GOT3 (cell line): ENCODE measurements at places on chromosomes 6 and 20.

GRCh38 chr6:138339024-138339423 is 38.7 kb upstream of the SMIM28 start:
- no peak for DNase-seq

- DNase-seq, result no peak
These were observed 27.9 kb upstream of the SYNCRIP start for GRCh38 chr6:85670573-85670972.

GRCh38 chr6:121236984-121237383 is 97.3 kb downstream of the TBC1D32 start:
- no peak for DNase-seq

DNA sequence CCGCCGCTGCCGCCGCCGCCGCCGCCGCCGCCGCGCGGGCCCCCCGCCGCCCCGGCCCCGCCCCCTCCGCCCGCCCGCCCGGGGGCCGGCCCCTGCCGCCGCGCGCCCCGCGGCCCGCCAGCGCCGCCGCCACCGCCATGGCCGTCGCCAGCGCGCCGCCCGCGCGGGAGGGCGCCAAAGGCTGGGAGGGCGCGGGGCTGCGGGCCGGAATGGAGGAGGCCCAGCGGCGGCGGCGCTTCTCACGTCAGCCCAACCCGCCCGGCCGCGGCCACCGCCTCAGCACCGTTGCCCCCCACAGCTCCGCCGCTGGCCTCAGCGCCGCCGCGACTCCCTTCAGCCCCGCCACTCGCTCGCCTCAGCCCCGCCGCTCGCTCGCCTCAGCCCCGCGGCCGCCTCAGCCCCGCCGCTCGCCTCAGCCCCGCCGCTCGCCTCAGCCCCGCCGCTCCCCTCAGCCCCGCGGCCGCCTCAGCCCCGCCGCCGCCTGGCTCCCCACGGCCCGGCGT is 258 bp downstream of the PHF10 start:
- no peak for DNase-seq

DNA sequence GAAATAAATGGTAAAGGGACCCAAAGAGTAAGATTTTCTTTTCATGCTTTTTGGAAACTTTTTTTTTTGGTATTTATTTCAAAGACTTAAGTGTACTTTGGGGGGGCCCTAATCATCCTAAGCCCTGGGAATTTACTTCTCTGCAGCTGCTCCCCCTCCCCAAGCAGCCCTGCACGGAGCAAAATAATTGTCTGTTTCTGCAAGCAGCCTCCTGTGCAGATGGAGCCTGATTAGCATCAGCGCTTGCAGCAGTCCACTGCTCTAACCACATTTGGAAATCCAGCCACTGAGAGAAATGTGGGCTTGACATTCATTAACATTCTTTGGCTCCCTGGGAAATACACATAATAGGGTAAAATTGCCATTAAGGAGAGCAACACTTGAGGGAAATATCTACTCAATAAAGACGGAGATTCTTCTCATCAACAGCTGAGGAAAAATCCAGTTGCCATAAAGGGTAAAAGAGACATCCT is 309.2 kb upstream of the MAP3K7 start:
- DNase-seq, result no peak

DNA sequence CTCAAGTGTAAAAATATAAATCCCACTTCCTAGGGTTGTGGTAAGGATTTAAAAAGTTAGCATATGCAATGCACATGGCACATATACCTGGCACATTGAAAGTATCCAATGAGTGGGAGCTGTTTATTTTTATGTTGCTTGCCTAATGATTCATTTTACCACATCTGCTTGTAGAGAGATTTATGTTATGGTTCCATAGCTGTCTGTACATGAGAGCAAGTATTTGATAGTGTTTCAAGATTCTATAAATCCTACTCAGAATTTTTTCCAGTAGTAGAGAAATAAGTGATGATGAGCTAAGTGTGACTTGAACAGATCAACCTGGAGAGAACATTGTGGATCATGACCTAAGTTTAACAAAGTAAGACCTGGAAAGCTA is 125.3 kb upstream of the SPTLC3 start:
- no peak for DNase-seq

- DNase-seq, result no peak
These were observed 567.6 kb upstream of the MMS22L start for GRCh38 chr6:97850458-97851212.

DNA sequence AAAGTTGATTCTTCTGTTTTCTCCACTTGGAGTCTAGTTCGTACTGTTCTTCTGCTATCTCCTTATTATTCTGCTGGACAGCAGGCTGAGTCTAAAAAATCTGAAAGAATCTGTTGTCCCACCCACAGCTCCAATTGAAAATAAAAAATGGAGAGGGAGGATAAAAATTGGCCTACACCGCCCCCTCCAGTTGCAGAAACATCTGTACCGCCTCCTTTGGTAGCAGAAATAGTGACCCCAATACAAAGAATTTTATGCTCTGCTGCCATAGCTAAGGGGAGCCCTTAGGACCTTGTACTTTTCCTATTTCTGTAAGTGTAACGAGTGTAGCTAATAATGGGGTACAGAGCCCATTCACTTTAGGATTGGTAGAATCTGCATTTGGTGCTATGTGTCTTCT is 4.9 kb upstream of the FKBP1A start:
- no peak for DNase-seq
